Stimulated activated CD4-positive, alpha-beta T cell treated with anti-CD3 and anti-CD28 coated beads, TNF-alpha, amount 100 ng/mL, for 1 hour (primary cell): ENCODE measurements at places on chromosomes 12 and 14.
A peak's percentile ranks its signal among the peaks of the same experiment; 100 is the strongest.

DNA sequence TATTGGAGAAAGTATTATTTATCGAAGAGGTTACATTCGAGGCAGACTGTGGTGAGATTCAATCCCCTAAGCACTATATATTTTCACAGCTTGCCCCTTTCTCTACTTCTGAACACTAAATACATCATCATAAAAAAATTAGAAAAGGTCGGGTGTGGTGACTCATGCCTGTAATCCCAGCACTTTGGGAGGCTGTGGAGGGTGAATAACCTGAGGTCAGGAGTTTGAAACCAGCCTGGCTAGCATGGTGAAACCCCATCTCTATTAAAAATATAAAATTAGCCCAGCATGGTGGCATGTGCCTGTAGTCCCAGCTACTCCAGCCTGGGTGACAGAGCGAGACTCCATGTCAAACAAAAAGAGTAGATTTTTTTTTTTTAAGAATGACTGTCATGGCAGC lies 70.6 kb upstream of the MYF6 start:
- DNase-seq = no peak

GRCh38 chr12:48329199-48329939 lies 21.4 kb downstream of the ZNF641 start:
- DNase-seq = no peak

DNA sequence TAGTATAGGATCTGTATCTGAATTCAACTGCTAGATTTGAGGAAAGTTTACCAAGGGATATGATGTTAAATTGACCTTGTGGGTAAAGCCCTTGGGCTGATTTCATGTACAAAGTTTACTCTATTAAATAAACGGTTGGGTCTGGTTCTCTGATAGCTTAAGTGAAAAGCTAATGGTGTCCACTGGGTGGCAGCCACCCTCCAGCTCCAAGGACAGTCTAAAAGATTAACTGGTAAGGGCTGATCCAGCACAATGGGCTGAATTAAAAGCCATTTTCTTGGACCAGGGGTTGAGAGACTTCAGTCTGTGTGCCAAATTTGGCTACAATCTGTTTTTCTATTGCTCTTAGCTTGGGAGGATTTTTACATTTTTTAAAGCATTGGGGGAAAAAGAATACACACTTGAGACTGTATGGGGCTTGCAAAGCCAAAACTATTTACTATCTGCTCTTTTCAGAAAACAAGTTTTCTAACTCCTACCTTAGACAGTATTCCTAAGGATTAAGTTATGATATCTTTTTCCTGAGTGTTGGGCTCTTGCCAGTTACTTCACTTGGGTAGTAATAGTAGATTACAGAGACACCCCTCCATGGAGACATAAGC lies 116.5 kb downstream of the GPHN start:
- no peak for DNase-seq

- no peak for DNase-seq
Observed at GRCh38 chr12:56153678-56154065, 1.3 kb downstream of the MYL6B start.

GRCh38 chr12:27969624-27970400 lies 2.7 kb downstream of the PTHLH start:
- DNase-seq = peak; percentile 31

GRCh38 chr12:81757731-81758365 lies 1.3 kb downstream of the PPFIA2 start:
- no peak for DNase-seq
